ENCODE measurements at places on chromosomes 6 and 20.
A peak's percentile ranks its signal among the peaks of the same experiment; 100 is the strongest.

- no peak for DNase-seq
These were observed 367 bp downstream of the NRSN2 start for GRCh38 chr20:347317-347639.

DNA sequence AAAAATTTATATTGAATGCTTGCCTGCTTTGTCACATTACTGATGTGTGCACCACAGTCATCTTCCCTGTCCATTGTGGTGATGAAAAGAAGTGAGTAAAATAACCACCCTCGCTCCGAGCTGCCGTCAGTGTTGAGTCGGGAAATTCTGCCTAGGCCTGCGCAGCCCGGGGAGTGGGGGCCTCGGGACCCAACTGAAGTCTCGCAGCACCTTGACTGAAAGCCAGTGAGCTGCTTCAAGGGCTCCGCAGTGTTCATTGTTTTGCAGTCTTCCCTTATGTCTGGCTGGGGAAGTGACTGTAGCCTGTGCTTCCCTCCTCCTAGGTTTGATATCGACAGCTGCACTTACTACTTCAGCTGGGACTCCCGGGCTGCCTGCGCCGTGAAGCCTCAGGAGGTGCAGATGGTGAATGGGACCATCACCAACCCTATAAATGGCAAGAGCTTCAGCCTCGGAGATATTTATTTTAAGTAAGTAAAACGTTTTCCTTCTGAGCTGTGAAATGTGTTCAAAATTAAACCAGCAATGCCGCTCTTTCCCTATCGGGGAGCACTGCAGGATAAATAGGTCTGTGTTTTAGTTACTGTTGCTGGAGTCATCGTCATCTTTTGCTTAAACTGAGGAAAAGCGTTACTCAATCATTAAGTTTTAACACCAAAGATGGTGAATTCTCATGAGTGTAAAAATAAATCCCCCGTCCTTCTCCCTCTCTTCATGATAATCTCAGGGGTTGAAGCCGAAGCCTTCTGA is 32.7 kb upstream of the SLC22A1 start:
- DNase-seq: no peak

DNA sequence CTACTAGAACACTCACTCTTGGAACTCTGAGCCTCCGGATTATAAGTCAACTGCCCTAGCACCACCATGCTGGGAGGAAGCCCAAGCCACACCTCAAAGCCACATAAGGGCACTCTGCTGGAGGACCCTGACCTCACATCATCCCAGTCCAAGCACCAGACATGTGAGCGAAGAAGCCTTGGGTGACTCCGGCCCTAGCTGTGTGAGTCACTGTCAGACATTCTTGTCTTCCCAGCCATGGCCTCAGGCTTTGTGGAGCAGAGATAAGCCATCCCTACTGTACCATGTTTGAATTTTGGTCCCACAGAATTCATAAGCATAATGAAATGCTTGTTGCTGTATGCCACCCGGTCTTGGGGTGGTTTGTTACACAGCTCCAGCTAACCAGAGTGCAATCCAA is 247.7 kb downstream of the SOD2 start:
- DNase-seq: no peak

DNA sequence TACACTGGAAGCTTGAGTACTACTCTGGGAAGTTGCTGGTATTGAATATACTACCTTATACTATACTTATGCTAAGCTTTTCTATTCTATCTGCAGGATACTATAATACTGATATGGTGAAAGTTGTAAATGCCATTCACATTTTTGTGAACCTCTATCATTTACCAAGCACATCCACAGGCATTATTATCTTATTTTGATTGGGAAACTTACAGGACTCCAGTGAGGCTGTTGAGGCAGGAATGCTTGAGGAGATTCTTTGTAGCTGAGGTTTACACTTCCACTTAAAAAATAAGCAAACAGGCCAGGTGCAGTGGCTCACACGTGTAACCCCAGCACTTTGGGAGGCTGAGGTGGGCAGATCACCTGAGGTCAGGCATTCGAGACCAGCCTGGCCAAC is 442.9 kb downstream of the QKI start:
- DNase-seq: no peak

GRCh38 chr6:94144807-94145206 is 725.4 kb upstream of the EPHA7 start:
- no peak for DNase-seq

- DNase-seq: peak; percentile 50
These were observed 60.2 kb downstream of the PSMG4 start for GRCh38 chr6:3318821-3319540.

- DNase-seq: no peak
These were observed 18.0 kb downstream of the KLHL31 start for GRCh38 chr6:53647462-53648094.

DNA sequence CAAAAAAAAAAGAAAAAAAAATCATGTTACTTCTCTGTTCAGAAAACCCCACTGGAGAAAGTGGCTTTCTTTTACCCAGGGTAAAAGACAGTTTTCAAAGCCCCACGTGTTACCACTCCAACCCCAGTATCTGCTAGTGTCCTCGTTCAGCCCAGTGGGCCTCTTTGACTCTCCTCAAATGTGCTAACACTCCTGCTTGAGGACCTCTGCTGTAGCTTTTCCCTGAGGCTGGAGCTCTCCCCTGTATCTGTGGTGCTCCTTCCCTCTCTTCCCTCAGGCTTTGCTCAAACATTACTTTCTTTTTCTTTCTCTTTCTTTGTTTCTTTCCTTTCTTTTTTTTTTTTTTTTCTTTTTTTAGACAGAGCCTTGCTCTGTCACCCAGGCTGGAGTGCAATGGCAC is 15.3 kb downstream of the SEC23B start:
- DNase-seq: no peak

All from activated CD8-positive, alpha-beta memory T cell treated with anti-CD3 and anti-CD28 coated beads, Interleukin-2, amount 50 U/mL, for 48 hours (primary cell).